ENCODE measurements at places on chromosomes 6 and 20. TPM values are rescaled to one million over a fixed set of nuclear protein-coding genes. Genes with fewer than 3 reads are reported as not detected.

The PBOV1 gene
- total RNA-seq = not detected

The DEFB124 gene
- total RNA-seq = not detected

- DNase-seq = no peak
These were observed 67.6 kb downstream of the B4GALT5 start for GRCh38 chr20:49646126-49646525.

The ARHGAP18 gene
- total RNA-seq = 16.7 TPM

DNA sequence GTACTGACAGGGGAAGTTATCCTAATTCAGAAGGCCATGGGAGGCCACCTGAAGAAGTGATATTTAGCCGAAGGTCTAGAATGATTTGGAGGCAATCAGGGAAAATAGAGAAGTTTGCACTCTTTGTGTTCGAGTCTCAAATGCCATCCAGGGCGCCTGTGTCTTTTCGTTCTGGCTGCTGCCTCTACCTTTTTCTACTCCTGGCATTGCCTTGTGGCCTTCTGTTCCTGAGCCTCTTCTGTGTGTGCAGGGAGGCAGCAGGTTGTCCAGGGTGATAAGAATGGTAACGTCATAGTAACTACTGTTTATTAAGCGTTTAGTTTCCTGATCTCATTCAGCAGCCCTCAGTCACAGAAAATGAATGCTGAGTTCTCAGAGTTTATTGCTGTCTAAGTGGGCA is 252.1 kb downstream of the FARS2 start:
- DNase-seq = no peak

DNA sequence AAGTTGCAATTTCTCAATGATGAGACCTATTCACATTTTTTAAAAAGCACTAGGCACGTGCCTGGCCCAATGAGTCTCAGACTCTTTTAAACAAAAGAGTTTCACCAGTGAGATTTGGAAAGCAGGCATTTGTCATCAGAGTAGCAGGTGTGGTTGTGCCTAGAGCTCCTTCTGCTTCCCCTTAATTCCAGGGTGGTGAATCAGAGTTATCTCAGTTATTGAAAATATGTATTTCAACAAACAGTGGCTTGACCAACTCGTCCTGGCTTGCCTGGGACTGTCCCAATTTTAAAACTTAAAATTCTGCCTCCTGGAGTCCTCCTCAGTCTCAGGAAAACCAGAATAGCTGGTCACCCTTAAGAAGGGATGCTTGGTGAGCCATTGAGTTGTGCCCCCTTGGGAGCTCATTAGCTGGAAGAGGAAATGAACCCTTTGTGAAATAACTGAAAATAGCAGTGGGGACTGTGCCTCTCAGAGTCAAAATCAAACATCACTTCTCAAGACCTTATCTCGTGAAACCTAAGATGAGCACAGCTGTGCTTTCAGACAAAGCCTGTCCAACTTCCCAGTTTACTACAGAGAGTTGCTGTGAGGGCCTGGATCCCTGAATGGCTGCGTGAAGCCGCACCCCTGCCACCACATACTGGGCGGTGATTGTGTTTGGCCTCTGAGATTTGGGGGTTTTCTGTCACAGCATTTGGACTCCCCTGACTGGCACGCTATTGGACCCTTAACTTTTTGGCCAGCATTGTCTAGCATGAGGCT is 116.3 kb downstream of the ANKRD60 start:
- no peak for DNase-seq

- DNase-seq = no peak
These were observed 2.9 kb upstream of the TMEM74B start for GRCh38 chr20:1187605-1188171.

The NMBR gene
- total RNA-seq = 0.23 TPM

GRCh38 chr20:15882553-15882952 is 690.7 kb downstream of the KIF16B start:
- DNase-seq = no peak

- DNase-seq = no peak
These were observed 126.5 kb downstream of the UTRN start for GRCh38 chr6:144411531-144412165.

The ZNF391 gene
- total RNA-seq = 8.6 TPM

GRCh38 chr6:121809211-121809610 is 373.8 kb downstream of the GJA1 start:
- DNase-seq = no peak

- DNase-seq = peak; percentile 19
These were observed 222.9 kb downstream of the DLL1 start for GRCh38 chr6:170067923-170068360.

- no peak for DNase-seq
These were observed 22.5 kb downstream of the SLC52A3 start for GRCh38 chr20:745683-746301.

DNA sequence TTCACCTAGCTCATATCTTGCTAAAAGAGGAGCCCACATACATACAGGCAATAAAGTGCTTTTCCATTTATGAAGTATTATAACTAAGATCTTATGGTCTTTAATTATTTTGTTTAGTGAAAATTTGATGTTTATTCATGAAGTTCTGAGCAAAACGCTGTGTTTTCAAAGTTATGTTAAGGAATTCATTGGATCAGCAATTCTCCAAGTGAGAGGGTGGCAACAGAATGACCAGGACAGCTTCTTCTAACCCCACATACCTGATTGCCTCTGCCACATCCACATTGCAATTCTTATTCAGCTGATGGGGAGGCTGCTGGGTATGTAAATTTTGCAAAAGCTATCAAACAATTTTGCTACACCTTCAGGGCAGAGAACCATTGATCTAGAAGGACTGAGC is 116.8 kb downstream of the OGFRL1 start:
- DNase-seq = no peak

DNA sequence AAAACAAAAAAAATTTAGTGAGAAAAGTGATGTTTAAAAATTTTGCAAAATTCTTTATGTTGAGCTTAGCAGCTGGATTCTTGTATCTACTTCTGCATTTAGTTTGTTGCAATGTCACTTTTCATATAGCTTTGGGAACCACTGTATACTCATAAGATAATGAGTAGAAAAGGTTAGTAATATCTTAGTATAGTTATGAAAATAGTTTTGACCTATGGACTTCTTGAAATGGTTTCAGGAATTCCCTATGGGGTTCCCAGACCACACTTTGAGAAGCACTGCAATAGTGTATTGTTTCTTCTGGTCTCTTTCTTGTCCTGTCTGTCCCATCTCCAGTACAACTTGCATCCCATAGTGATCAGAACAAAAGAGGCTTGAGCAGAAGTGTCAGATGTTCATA is 29.4 kb downstream of the PPP1R16B start:
- DNase-seq = no peak

GRCh38 chr20:4546786-4547185 is 174.9 kb upstream of the PRND start:
- no peak for DNase-seq

DNA sequence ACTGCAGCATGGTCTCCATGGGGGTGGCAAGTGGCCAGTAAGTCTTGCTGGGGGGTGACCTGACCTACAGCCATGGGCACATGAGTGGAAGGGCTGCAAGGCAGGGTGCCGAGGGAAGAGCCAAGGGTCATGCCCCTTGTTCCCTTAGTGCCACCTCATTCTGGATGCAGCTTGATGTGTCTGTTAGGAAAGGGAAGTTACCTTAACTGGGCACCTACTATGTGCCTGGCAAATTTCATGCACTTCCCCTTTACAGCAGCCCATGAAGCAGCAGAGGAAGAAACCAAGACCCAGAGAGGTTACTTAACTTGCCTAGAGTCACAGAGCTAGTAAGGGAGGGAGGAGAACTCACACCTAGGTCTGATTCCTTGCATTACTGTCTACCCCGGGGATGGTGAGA is 174.0 kb downstream of the MRPL14 start:
- DNase-seq = peak; percentile 29

GRCh38 chr20:8346700-8347270 is 214.7 kb downstream of the PLCB1 start:
- no peak for DNase-seq

The SUMO4 gene
- 0.97 TPM for total RNA-seq

DNA sequence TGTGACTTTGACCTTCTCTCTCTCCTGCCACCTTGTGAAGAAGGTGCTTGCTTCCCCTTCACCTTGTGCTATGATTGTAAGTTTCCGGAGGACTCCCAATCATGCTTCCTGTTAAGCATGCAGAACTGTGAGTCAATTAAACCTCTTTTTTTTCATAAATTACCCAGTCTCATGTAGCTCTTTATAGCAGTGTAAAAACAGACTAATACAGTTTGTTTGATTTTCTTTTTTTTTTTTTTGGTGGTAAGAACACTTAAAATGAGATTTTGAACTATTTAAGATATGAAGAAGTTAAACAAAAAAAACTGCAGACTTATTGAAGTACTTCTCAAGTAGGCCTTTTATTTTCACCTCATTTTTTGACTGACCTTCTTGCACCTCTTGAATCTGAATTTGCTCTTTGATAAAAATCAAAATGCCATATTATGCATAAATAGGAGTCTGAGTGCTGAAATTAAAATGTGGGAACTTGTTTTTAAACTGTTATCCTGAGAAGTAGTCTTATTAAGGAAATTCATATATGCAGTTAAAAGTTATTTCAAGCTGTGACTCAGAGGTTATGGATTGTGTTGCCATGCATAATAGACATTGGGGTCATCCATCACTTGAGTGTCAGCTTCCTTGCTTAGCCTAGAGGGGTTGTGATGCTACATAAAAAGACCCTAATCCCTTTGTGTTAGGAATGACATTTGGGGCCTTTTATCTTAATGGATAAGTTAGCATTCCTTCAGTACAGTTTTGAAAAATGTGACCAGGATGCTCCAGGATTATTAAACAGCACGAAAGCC is 447.9 kb upstream of the FKBP1C start:
- DNase-seq = no peak

DNA sequence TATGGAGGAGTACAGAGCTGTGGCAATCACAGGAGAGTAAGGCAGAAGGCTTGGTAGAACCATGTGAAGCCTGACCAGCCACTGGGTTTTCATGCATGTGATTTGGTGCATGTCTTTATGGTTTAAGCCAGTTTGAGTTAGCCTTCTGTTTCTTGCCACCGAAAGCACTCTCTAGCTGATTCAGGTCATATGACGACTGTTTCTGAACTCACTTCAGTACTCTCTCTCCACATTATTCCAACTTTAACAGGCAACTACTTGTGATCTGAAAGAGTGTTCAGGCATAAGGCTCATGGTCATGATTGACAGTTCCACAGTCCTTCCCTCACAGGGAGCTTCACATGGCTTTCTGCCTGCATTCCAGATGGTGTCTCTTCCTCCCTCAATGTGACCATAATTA is 63.3 kb upstream of the TAB2 start:
- no peak for DNase-seq

DNA sequence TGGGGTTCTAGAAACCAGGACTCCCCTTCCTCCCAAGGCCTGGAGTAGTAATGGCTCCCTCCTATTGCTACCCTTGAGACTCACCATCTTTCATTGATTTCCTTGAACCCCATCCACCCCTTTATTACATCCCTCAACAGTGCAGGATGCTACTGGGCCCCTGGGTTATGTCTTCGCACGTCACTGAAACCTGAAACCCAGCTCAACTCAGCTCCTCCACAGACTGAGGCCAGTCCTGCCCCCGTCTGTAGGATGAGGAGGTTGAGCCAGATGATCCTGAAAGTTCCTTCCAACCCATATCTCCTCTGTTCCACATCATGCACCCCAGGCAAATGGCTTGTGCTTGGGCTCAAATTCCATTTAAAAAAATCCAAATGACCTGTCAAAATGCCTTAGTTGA is 21.4 kb downstream of the CPNE5 start:
- DNase-seq = no peak

GRCh38 chr20:4427940-4428586 is 293.6 kb upstream of the PRND start:
- no peak for DNase-seq

- no peak for DNase-seq
These were observed 59.0 kb upstream of the RNF146 start for GRCh38 chr6:127207591-127208120.

DNA sequence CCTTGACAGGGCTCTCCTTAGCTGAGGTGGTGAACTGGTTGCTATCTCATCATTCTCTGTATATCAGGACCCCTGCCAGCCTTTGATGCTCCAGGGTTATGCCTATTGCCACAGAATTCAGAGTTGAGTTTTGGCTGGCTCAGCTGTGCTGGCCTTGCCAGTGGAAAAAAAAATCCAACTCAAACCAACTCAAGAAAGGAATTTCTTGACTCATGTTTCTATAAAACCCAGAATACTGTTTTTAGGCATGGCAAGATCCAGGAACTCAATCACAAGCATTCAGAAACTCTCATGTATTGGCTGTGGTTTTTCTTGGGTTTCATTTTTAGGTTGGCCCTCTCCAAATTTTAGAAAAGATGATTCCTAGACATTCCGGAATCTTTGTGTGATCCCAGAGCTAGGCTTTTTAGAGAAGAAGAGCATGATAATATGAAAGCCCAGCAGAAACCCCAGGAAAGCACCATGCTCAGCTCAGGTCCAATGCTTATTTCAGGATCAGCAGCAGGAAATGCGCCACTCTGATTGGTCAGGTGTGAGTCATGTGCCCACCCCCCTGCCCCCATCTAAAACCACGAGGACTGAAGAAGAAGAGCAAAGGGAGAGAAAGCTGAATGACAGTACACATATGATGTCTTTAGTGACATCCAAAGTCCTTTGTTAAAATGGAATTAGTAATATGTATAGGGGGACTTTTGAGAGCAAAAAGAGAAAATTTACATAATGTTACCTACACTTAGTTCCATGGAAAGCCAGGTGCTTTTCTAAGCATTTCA is 122.9 kb downstream of the RNF144B start:
- DNase-seq = no peak

DNA sequence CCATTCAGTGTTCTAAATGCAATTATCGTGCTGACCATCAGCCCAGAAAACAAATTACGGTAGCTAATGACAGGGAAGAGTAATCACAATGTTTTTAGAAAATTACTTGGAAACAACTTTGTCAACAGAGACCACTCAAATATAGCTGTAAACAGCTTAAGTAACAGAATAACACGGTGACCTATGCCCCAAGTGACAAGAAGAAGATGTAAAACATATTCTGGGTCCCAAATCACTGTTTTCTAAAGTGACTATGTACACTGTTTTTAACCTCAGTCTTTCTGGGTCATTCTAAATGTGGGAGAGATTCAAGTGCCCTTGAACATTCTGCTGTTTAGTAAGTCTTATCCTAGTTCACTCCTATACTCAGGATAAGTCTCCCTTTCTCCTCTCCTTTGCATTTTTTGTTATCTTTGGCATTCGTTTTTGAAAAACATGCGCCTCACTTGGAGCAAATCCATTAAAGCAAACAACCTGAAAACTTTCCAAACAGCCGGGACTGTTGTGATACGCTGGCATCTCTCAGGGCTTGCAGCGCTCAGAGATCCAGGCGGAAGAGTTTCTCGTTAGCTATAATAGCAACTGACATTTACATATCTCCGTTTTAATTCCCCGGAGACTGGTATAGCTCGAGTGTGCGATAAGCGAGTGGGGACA is 114.5 kb upstream of the SOX4 start:
- DNase-seq = no peak

The FOXC1 gene
- 7.1 TPM for total RNA-seq

GRCh38 chr20:44079291-44079690 is 107.7 kb downstream of the JPH2 start:
- no peak for DNase-seq
